Hematopoietic multipotent progenitor cell treated with erythropoietin and hydrocortisone succinate and interleukin-3 and kit ligand, for 6 days (in vitro differentiated cells): ENCODE measurements at places on chromosomes 1 and 21.
A peak's percentile ranks its signal among the peaks of the same experiment; 100 is the strongest.

- DNase-seq: peak; percentile 92
Measured at GRCh38 chr1:186828611-186829454, at the start of gene PLA2G4A. PLA2G4A (plus strand) TSS chr1:186828949; CDS start chr1:186854355, 25,406 bp downstream.

DNA sequence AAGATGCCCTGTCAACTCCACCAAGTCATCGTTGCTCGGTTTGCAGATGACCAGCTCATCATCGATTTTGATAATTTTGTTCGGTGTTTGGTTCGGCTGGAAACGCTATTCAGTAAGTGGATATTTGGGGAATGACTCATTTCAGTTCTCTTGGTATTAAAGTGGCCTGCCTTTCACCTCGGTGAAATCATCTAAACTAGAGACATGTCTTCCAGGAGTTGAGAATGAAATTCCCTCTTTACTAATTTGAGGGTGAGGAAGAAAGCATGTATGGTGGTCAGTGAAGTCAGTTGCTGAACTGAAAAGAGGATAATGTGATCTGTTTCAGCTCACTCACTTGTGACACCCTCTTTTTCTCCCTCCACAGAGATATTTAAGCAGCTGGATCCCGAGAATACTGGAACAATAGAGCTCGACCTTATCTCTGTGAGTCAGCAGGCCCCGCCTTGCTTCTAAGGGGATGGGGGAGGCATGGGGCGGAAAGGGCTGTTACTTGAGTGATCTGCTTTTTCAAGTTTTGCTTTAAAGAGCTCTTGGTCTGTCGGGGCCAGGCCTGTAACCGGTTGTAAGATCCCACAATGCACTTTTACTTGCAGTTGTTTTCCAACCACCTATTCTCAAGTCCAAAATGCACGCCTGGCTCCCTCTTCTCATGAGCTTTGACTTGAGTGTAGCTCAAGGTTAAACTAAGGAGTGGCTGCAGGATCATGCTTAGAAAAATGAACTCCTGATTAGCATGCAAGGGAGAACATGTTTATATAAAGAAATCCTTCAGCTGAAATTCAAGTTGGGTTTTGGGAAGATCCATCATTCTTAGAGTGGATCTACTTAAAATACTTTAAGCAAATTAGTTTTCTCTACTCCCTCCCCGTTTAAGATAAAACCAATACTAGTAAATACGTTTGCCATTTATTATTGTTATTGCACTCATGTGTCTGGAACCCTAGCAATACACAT, 59.8 kb downstream of the CAPN2 start:
- peak; percentile 98 for DNase-seq

DNA sequence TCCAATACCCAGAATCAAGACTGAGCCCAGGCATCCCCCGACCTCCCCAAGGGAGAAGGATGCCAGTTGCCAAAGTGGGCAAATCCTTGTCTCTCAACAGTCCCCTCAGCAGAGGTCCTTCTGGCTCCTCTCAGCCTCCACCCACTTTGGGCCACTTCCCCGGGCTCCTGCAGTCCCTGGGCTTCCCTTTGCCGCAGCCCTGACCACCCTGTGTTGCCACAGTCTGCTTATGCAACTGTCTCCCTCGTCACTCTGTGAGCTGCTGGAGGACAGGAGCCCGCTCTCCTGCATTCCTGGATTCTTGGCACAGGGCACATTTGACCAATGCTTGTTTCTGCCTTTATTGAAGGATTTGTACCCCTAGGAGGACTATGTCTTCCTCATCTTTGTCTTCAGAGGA, 2.9 kb upstream of the LRP8 start:
- DNase-seq: no peak

DNA sequence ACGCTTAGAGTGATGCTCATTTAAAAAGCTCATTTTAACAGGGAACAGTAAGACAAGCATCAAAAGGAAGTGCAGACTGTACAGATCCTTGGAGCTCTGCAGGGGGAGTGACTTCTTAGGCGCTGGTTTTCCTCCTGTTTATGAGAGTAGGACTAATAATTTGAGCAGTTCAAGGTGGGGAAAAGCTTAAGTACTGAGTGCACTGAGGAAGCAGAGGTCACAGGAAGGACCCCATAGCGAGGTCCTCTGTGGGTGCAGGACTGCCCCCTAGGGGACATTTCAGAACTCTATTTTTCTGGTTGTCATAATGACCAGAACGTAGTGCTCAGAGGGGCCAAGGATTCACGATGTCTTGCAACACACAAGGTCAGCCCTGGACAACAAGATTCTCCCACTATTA, 112.1 kb downstream of the HLCS start:
- DNase-seq: peak; percentile 72

DNA sequence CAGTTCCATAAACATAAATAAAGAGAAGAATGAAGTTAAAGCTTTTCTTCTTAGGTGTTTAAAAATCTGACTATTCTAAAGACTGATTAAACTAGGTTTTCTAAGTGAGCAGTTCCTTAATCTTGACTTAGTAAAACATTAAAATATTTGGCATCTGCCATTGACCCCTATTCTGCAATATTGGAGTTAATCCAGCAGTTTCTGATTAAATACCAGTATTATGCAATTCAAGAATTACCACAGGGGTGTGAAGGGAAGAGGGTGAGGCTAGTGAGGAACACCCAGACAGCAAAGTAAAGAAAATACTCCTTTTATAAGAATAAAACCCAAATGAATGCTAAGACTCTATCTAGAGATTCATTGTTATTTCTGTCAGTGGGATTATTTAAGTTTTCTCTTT, 40.9 kb downstream of the CLIC4 start:
- DNase-seq: peak; percentile 50

- no peak for DNase-seq
Measured at GRCh38 chr1:244788493-244789275, 46.8 kb upstream of the COX20 start.

DNA sequence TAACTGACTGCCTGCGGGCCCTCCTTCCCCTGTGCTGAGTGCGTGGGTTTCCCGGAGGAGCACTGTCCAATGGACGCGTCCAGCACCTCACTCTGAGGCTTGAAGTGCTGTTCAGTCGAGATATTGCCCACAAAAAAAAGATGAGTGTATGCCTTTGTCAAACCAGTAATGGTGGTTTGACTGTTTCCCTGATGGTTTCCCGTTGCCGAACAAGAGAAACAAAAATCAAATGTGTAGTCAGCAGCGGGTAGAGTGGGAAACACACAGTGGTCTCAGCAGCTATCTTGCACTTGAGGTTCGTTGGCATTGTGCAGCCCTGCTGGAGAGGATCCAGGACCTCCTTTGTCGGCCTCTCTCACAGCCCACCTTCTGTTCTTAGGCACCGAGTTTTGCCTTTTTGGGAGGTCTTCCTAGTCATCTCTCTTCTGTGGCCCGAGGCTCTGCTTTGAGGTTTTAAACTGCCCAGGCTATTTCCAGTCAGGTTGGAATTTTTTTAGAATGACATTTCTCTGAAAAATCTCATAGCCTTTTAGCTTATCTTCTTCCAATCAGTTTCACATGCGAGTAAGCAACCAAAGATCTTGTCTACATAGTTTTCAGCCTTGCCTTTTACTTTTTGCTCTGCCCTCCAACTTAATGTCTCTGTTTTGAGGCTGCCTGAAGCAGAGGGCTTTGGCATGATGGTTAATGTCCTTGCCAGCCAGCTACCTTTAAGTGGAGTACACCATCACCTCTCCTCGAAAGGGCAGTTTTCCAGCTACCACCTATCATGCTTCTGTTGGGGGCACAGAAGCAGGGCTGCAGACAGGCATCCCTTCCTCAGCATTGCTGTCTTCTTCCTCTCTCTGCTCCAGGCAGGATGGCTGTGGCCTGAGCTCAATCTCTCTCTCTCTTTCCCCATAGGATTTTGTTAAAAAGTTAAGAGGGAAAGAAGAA, 132.3 kb downstream of the URB2 start:
- no peak for DNase-seq

GRCh38 chr1:162285149-162285561, 91.5 kb downstream of the SPATA46 start:
- DNase-seq: no peak

GRCh38 chr1:96296991-96297390, 424.6 kb upstream of the PTBP2 start:
- DNase-seq: no peak

- no peak for DNase-seq
Measured at GRCh38 chr1:223246476-223247112, 103.5 kb upstream of the TLR5 start.

GRCh38 chr1:31181515-31182343, 58.0 kb downstream of the NKAIN1 start:
- peak; percentile 78 for DNase-seq

- DNase-seq: no peak
Measured at GRCh38 chr1:177600936-177601335, 368.9 kb downstream of the SEC16B start.

DNA sequence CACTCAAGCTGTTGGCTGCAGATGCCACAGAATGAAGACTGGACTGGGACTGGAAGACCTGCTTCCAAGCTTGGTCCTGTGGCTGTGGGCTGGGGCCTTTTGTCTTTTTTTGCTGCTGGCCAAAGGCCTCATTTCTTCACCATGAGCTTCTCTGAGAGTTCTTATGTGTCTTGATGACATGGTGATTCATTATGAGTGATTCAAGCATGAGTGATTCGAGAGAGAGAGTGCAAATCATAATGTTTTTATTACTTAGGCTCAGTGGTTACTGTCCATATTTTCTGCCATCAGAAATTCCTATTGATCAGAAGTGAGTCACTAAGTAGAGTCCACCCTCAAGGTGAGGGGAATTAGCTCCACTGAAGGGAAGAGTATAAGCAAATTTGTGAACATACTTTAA, 94.0 kb downstream of the PCP4 start:
- no peak for DNase-seq

GRCh38 chr1:230464671-230465070, 38.5 kb upstream of the PGBD5 start:
- no peak for DNase-seq

DNA sequence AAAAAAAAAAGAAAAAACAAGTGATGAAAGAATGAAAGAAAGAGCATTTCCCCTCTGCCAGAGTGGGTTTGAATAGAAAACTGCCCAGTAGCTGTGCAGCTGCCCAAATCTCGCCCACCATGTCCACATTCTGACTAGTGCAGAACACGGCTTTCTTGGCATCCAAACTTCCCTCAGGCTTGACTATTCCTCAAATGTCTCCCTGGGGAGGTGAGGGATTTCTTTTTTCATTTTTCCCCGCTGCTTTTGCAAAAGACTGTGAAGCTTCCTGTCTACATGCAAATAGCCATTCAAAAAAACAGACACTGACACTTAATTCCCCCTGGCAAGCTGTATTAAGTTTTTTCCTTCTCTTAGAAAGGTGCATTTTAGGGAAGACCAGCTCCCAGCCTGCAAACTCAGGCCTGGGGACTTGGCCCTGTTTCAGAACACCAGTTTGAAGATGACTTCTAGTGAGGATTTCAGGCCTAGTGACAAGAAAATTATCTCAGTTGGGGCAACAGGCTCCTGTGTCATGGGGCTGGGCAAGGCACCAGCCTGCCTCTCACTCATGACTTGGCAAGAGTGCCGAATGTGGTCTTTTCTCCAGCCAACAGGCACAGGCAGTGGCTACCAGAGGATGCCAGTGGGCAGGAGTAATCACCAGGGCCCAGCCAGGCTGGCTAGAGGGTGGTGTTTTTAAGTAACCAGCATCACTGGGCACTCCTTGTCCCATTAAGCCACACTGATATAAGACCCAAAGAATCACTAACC, 178.1 kb upstream of the NFIA start:
- peak; percentile 83 for DNase-seq

- no peak for DNase-seq
Measured at GRCh38 chr1:178870944-178871343, at the start of gene ANGPTL1. ANGPTL1 (minus strand) TSS chr1:178871077; CDS start chr1:178865776, 5,301 bp downstream.

DNA sequence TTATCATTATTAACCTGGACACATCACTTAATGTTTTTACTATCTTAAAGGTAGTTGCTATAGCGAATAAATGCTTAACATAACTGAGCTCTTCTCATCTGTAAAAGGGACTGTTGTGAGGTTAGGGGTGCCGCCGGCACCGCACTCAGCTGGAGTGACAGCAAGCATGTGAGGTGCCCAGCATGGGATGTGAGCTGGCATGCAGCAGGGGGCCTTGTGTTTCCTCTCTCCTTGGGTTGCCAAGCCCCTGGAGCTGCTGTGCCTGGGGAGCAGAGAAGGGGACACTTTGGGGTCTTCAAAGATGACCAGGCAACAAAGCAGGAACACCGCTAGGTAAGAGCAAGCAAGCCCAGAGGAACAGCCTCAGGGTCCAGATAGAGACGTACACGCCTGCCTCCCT, 2.1 kb upstream of the ZC3H12A start:
- DNase-seq: no peak

DNA sequence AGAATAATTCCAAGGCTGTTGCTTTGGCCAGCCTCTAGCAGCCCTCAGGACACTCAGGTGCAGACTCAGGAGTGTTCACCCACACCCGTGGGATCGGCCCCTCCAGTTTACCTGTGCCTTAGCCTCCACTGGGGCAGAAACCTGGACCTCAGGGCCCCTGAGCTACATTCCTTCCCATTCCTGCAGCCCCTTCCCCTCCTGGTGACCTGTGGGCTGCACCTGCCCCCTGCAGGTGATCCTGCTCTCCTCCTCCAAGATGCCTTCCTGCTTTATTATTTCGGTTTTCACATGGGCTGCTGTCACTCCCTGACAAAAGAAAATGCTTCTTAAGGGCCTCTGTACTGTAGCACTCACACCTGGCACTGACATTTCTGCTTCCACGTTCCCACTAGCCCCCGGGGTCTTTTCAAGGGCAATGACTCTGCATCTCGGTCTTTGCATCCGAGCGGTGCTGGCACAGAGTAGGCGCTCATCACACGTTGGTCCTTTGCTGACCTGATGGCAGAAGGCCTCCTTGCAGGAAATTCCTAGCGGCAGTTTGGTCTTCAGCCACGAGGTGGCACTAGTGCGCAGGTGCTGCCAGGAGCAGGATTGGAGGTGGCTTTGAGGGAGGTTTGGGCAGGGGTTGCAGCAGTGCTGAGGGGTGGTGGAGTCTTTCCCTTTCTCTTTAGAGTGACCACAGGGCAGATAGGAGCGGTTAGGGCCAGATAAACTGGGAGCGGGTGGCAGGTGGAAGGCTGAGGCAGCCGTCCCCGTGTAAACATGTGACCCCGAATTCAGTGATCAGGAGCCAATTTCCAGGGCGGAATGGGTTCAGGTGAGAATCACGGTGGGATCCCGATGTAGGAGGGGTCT, 25.3 kb upstream of the ETV3 start:
- peak; percentile 70 for DNase-seq

GRCh38 chr1:201619513-201619912, 80.6 kb downstream of the NAV1 start:
- no peak for DNase-seq

- peak; percentile 76 for DNase-seq
Measured at GRCh38 chr1:211606914-211607753, 28.2 kb upstream of the SLC30A1 start.

DNA sequence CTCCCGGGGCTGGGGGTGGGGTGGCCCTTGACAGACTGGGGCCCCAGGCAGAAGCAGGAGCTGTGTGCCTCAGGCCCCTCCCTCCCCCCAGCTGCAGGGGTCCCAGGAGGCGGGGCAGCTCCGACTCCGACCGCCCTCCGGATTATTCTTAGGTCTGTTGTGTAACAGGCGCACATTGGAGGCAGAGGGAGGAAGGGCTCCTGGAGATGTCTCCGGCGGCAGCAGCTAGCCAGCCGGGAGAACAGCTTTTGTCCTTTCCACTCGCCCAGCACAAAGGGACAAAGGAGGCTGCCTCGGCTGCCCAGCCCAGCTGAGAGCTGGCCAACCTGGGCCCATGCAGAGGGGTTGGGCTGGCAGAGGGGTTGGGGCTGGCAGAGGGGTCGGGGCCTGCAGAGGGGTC, 29.7 kb upstream of the PLCH2 start:
- DNase-seq: no peak

GRCh38 chr21:40299451-40299850, 432.2 kb downstream of the PCP4 start:
- no peak for DNase-seq

- DNase-seq: peak; percentile 58
Measured at GRCh38 chr1:160868141-160868540, 5.5 kb upstream of the CD244 start.
